ENCODE measurements at places on chromosomes 6 and 20.

GRCh38 chr6:35473075-35473849, 5.1 kb downstream of the RPL10A start:
- DNase-seq = no peak

- no peak for DNase-seq
These were observed 6.4 kb upstream of the CHRNA4 start for GRCh38 chr20:63367446-63368055.

GRCh38 chr6:39602601-39603519, 122.3 kb downstream of the KIF6 start:
- no peak for DNase-seq

DNA sequence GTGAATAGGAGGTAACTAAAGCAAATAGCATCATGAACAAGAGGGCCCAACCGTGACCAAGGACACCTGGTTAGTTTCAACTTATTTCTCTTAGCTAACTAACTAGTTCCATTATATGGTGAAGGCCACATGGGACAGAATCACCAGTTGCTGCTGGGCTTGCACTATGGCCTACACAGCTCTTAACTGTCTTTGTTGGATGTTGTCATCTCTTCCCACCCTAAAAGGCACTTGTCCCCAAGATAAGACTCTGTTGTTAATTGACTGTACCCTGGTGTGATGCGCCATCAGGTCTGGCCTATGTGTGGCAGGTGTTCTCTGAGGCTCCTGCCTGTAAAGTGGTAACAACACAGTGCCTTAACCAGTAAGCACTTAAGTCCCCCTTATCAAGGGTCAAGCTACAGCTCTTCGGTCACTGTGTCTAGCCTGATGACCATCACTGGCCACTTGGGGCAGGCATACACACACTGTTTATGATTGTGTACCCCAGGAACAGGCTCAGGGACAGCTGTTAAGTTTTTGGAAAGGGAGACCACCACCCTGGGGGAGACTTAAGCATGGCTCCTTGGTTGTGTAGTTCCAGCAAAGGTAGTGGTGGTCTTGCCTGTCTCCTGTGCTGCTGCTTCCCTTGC, 51.2 kb downstream of the CHD6 start:
- no peak for DNase-seq

- DNase-seq = no peak
These were observed 15.1 kb upstream of the HIVEP2 start for GRCh38 chr6:142960098-142960497.

GRCh38 chr6:28530777-28531176, 5.1 kb downstream of the GPX5 start:
- DNase-seq = no peak

GRCh38 chr6:96899019-96899418, 1.3 kb upstream of the NDUFAF4 start:
- DNase-seq = no peak

DNA sequence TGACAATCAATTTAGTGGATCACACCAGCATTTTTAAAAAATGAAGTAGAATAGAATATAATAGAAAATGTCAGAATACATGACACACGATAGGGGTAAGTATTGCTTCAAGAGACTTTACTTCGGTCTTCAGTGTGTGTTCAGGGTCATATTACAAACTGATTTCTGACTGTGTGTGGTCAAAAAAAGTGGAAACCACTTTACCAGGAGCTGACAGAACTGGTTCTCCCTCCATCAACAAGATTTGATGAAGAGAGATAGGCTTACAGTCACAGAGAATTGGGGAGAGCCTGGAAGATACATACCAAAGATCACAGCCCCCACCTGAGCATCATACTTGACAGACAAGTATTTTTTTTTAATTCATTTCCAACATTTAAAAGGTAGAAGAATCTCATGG, 21.7 kb downstream of the ARMC2 start:
- no peak for DNase-seq

GRCh38 chr6:7975764-7976146, 65.2 kb upstream of the TXNDC5 start:
- DNase-seq = no peak

- no peak for DNase-seq
These were observed 70.6 kb upstream of the PHACTR1 start for GRCh38 chr6:12645941-12646340.

DNA sequence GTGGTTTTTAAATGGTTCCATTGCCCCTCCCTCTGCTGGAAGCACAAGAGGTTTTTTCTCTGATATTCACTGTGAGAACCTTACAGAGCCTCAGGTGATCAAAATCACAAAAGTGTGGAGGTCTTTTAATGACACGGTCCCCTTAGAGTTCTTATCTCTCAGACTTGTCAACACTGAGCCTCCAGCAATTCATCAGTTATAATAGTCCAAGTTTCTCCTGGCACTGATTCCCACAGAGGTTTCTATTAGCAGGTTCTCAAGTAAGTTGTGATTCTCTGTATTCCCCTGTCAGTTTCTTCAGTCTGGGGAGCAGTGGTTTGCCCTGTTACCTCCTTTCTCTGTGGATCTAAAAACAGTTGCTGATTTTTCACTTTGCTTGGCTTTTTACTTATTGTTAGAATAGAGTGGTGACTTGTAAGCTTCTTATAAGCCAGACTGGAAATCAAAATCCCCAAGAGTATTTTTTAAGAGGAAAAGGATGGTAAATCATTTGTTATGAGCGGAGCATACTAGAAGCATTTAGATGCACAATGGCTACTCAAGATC, 157.4 kb upstream of the BMP5 start:
- DNase-seq = no peak

DNA sequence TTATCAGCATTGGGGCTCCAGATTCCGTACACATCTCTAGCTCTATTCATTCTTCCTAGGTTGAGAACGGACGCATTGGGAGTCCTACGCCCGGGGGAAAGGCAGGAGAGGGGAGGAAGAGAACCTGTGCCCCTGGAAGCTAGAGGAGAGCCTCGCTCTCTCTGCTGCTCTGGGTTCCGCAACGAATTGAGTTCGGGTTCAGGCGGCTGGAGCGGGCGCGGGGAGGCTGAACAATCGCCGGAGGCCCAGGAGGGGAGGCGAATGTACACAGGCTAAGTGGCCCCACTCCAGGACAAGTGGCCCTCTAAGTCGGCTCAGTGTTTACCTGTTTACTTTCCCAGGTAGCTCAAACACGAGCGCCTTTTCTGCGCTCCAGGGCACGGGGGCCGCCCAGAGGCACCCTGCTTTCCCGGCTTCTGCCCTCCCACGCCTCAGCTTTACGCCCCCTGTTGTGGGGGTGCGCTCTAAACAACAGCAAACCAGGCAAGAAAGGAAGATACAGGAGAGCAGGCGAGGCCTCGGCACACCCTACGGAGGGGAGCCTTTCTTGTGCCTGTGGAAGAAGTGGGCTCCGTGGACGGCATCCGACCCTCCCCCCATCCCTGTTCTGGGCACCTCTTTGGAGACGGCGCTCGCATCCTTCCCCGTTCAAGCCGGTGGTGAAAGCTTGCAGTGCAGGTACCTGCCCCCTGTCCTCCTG, 4.6 kb upstream of the NKX2-2 start:
- DNase-seq = no peak

GRCh38 chr20:38167851-38168760, 3.0 kb upstream of the TGM2 start:
- peak; percentile 54 for DNase-seq

DNA sequence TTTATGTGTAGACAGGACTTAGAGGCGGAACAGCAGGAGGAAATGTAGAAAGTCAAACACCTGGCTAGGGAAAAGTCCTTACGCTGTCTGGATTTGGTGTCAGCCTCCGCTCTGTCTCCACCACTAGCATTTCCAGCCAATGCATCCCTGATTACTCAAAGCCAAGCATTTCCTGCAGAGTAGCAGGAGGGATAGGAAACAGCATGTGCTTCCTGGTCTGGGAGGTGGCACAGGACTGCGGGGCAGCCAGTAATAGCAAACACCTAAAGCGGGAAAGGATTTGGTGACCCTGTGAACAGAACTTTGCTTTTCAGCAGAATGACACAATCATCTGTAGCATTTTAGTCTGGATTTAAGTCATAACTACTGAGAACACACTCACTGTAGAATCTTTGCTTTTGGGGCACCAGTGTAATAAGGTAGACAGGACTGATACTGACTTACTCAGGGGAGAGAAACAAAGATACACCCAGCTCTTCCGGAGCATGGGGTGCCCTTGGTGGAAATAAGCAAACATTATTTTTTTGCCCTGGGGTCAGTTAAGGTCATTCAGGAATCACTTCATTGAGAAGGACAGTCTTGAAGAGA, 133.3 kb upstream of the AHI1 start:
- DNase-seq = no peak

DNA sequence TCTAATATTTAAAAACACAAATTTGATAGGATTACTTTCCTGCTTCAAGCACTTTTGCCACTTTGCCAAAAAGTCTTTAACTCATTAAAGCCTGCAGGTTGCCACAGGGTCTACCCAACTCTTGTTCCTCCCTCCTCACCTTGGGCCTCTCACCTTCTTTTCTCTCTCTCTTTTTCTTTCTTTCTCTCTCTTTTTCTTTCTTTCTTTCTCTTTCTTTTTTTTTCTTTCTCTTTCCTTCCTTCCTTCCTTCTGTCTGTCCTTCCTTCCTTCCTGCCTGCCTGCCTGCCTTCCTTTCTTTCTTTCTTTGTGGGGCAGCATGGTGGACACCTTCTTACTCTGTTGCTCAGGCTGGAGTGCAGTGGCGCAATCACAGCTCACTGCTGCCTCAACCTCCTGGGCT, 50.2 kb downstream of the C6orf52 start:
- no peak for DNase-seq

- no peak for DNase-seq
These were observed 49.2 kb upstream of the GATA5 start for GRCh38 chr20:62525014-62525413.

GRCh38 chr6:40906759-40907158, 132.3 kb downstream of the UNC5CL start:
- DNase-seq = no peak

DNA sequence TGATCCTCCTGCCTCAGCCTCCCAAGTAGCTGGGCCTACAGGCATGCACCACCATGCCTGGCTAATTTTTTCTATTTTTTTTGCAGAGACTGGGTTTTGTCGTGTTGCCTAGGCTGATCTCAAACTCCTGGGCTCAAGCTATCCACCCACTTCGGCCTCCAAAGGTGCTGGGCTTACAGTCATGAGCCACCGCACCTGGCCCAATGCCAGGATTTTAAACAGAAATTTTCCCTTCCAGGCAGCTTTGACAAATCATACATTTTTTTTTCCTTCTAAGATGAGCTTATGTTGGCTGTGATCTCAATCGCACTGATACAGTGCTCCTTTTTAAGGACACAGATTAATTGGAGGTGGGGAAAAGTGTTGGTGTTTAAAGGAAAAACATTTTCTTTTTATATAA, 73.2 kb upstream of the CD2AP start:
- no peak for DNase-seq

- no peak for DNase-seq
These were observed 291.9 kb downstream of the KCNQ5 start for GRCh38 chr6:72913797-72914196.
